Amniotic stem cell (primary cell): ENCODE measurements at places on chromosomes 11 and 22.

- DNase-seq = no peak
These were observed 38.5 kb upstream of the NAV2 start for GRCh38 chr11:19673924-19674729.

DNA sequence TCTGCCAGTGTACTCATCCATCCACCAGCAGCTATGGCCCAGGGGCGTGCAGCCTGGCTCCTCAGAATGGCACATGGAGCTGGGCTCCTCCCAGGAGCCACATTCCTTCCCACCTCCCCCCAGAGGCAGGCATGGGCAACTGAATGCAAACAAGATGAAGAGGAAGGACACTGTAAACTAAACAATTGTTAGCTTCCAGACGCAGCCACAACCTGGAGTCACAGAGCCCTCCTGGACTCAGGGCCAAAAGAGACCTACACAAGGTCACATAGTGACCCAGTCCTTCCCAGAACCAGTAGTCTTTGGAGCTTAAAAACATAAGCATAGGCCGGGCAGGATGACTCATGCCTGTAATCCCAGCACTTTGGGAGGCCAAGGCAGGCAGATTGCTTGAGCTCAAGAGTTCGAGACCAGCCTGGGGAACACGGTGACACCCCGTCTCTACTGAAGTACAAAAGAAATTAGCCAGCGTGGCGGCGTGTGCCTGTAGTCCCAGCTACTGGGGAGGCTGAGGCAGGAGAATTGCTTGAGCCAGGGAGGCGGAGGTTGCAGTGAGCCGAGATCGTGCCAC is 30.7 kb upstream of the CLDN5 start:
- no peak for DNase-seq

DNA sequence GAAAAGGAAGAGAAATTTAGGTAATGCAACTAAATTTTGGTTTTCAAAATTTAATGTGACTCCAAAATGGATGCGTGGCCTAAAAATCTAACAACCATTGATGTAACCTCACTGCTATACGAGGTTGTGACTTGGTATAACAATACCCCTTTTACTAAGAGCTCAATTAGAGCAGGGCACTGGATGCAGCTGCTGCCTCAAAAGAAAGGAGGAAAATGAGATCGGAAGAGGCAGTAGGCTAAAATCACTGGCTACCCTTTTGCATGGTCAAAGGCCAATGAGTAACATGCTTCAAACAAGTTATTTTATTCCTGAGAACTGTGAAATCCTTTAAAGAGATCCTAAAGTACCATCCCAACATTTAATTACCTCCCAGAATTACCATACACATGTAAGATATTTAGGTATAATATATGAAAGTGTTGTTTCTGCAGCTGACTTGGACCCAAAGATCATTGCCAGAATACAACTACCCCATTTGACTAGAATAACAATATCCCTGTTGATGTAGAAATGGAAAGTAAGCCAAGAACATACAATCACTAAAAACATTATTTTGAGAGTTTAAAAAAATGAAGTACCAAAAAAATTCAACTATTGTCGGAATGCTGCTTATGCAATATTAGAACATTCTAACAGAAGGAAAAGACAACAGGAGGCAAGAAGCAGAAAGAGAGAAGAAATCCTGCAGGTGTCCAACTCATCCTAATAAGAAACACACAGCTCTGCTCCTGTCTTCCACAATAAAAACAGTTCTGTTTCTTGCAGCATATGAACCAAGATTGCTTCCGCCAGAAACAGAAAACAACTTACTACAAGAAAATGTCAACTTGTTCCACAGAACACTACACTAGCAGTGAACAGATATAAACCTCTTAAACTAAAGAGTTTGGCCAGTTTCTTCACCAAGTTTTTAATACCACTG is 15.0 kb downstream of the SIK3 start:
- no peak for DNase-seq

DNA sequence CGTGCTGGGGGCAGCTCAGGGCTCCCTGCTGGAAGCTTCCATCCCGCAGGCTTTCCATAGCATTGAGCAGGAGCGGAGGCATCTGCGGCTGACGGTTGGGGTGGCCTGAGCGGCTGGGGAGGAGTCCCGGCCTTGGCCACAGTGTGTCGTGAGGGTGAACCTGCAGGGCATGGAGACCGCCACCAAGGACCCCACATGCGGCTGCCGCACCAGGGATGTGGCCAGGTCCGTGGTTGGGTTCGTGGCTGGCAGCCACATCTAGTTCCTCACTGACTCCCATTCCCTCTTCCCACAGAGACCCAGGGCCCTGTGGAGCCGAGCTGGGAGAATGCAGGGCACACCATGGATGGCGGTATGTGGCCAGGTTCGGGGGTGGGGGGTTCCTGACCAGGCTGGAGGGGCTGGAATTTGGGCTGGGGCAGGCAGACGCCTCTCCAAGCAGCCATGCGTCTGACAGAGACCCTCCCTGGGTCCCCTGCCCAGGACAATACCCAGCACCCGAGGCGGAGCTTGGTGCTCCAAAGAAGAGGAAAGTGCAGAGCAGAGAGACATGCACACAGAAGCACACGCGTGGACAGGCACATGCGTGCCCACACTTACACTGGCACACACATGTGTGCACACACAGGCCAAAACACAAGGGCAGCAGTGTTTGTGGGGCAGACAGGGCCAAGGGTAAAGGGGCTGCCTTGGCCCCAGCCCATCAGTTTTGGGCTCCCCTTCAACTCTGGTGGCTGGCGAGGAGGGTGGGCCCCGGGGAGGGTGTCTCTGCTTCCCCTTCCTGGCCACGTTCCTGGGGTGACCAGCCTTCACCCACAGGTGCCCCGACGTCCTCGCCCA is 2.7 kb downstream of the MUC5B start:
- no peak for DNase-seq

GRCh38 chr11:46390331-46391171 is 1.0 kb downstream of the CHRM4 start:
- no peak for DNase-seq

GRCh38 chr11:29328961-29329441 is 687.8 kb downstream of the KCNA4 start:
- peak; percentile 62 for DNase-seq

- DNase-seq = no peak
These were observed 561 bp downstream of the FXYD2 start for GRCh38 chr11:117823946-117824420.

DNA sequence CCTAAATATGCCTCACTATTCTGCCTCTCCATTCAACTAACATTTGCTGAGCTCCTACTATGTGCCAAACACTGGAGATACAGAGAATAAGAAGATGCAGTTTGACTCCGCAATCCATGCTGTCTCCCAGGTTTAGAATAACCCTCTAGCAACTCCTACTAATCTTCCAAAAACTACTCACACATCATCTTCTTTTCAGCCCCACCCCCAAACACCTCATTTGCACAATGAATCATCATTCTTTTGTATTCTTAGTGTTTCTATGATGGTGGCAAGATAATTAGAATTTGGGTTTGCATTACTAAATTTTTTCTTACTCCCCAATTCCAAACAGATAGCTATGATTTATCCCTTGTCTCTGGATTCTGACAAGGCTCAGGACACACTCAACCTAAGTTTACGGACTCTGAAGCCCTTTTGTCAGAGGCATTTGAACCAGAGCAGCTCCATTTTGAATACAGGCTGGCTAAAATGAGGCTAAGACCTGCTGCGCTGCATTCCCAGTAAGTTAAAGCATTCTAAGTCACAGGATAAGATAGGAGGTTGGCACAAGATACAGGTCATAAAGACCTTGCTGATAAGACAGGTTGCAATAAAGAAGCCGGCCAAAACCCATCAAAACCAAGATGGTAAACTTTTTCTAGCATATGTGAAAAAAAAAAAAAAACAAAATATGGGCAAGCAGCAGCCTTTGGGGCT is 1038.9 kb downstream of the DLG2 start:
- no peak for DNase-seq

GRCh38 chr11:6413791-6414201 is 5.1 kb downstream of the APBB1 start:
- DNase-seq = no peak

GRCh38 chr11:106306942-106307341 is 229.5 kb downstream of the AASDHPPT start:
- no peak for DNase-seq

DNA sequence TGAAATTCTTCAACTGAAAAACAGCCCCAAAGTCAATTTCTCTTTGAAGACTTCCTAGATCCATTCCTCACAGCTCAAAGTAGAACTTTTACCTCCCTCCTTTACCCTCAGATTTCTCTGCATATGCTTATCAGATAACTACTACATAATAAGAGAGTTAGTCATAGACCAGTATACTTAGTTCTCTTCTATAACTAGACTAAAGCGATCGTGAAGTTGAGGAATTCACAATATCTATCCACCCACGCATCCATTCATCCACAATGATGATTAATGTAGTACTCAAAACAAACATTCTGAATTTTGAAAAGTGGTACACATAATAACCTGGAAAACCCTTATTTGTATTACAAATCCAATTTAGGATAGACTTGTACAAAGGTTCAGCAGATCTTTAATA is 800.9 kb upstream of the TENM4 start:
- DNase-seq = peak; percentile 40

DNA sequence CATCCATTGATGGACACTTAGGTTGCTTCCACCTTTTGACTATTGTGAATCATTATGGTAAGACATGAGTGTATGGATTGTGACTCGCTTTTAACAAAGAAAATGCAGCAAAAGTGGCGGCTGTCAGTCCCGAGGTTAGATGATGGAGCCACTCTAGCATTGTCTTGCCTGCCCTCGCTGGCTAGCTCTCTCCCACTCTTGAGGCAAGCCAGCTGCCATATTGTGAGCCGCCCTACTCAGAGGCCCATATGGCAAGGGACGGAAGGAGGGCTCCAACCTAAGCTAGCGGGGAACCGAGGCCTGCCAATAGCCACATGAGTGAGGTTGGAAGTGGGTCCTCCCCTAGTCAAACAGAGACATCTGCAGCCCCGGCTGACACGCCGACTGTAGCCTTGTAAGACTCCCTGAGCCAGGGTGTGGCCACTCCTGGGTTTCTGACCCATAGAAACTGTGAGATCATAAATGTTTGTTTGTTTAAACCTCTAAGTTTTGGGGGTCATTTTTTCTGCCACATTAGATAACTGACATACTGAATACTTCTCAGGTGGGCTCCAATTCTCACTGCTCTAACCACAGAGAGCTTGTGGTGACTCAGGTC is 160.2 kb downstream of the LDLRAD3 start:
- no peak for DNase-seq

GRCh38 chr11:96481204-96481603 is 91.4 kb downstream of the JRKL start:
- DNase-seq = no peak

DNA sequence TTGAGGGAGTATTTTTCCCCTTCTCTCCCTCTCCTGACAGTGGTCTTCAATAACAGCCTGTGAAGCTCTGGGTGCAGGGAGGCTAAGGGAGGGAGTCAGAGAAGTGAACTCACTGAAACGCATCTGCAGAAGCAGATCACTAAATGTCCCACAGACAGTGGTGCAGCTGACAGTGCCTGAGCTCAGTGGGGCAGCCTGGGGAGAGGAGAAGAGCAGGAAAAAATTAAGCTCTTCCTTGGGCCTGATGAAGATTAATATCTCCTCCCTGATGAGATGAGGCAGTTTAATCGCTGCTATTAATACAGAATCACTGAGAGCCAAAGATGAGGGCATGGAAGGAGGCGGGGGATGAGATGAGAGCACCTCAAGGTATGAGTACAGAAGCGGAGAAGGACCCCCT is 180.8 kb downstream of the LARGE1 start:
- DNase-seq = no peak

GRCh38 chr11:102462610-102463009 is 10.0 kb upstream of the TMEM123 start:
- DNase-seq = no peak

DNA sequence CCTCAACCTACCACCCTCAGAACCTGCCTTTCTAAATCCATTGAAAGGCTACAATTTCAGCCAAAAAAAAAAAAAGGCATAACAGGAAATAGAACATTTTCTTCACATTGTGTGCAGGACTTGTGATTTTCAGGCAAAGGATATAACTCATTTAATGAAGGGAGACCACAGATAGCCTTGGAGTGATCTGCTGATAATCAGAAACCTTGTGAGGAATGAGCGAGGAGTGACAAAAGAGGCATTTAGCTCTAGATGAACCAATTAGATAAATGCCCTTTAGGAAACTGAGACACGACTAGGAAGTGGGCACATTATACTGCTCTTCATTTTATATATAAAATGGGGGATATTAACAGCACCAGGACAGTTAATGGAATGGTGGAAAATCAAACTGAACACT is 216.5 kb upstream of the GRIA4 start:
- DNase-seq = no peak

- DNase-seq = no peak
These were observed 8.2 kb upstream of the MAFF start for GRCh38 chr22:38193580-38193979.

GRCh38 chr22:17767233-17768065 is 6.8 kb downstream of the BID start:
- DNase-seq = no peak

DNA sequence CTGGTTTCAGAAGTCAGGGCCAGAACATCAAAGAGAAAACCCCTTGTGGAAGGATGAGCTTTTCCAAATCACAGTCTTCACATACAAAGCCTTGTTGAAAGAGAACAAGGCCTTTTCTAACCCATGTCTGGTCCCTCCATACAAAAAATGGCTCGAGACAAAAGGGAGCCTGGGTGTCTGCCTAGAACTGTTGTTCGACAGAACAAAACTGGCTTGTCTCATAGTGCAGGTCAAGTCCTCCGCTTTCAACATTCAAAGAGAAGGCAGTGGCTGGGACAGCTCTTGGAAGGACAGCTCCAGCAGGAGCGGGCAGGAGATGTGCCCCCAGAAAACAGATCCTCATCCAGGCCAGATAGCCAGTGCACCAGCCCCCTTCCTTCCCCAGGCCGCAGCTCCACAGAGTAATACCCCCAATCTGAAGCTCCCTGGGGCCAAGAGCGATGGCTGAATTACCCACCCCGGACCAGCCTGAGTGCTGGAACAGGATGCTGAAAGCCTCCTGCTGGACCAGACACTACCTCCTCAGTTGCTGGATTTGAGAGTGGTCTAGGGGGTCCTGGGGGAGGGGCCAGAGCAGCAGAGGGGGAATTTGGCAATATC is 27.6 kb downstream of the USH1C start:
- no peak for DNase-seq

- DNase-seq = no peak
These were observed 853.9 kb upstream of the RAG2 start for GRCh38 chr11:37451903-37452302.

- no peak for DNase-seq
These were observed 852.6 kb downstream of the TBC1D22A start for GRCh38 chr22:47615051-47615450.

- no peak for DNase-seq
These were observed 3.2 kb downstream of the TAF1D start for GRCh38 chr11:93737904-93738612.

DNA sequence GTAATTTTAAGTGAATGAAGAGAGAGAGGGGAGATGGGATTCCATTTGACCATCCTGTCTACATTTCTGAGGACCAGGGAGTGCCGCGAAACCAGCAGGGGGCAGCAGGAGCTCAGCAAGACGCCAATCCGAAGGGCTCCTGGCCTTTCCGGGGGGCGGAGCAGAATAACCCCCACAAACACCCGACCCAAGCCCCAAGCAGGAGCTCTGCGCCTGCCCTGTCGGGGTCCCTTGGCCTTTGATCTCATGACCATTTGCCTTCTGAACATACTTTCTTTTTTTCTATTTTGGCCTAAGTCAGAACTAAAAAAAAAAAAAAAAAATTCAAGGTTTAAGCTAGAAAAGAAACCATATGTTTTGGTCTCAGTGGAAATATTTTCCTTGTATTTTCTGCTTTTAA is 21.9 kb upstream of the SCN2B start:
- peak; percentile 34 for DNase-seq
